ENCODE measurements at places on chromosomes 5 and 9.

DNA sequence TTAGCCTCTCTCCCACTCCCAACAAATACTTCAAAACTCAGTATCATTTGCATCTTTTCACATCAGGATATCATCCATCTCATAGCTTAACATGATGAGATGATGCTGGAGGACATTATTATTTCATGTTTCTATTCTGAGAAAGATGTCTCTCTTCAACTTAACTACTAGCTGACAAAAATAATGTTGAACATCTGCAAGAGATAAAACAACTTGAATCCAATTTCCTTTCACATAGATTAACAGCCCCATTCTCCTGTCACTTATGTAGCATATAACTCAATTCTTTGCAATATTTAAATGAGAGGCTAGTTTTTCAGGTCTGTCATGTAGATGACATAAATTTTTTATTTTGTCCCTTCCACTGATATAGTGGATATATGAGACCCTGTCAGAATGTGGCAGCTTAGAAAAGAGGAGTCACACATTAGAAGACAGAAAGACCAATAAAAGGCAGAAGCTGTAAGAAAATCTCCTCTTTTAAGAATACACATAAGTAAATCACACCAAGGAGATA is 239.2 kb upstream of the KIF2A start:
- DNase-seq, result no peak

DNA sequence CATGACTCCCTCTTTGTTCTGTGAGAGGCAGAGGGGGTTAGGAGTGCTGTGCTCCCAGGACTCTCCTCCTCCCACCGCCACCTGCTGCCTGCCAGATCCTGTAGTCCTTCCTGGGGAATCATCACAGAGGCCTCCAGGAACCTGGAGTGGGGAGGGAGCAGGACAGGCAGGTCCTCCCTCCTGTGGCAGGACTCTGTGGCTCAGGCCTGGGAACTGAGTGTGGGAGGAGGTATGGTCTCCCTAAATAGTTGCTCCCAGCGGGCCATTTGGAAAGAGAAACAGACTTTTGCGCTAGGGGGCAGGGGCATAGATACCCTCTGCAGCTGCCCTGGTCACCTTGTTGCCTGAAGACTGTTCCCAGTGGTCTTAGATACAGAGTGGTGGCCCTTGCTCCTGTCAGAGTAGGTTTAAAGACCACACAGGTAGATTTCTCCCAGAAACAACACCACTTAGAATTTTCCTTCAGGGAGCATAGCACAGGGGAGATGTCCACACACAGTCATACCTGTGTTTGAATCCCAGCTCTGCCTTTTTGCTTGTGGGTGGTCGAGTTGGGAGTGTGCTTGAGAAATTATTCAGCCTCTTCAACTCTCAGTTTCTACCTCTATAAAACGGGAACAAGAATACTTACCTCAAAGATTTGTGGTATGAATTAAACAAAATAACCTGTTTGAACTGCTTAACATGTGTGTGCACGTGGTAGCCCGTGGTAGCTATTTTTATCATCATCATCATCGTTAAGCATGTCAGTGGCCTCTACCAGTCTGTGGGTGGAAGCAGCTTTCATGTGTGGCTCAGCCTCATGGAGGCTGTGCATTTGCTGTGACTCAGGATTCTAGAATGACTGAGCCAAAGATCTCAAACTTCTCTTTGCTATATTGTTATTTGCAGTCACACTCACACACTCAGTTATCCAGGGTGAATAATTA is 55.8 kb downstream of the SLC22A5 start:
- peak; percentile 77 for DNase-seq

DNA sequence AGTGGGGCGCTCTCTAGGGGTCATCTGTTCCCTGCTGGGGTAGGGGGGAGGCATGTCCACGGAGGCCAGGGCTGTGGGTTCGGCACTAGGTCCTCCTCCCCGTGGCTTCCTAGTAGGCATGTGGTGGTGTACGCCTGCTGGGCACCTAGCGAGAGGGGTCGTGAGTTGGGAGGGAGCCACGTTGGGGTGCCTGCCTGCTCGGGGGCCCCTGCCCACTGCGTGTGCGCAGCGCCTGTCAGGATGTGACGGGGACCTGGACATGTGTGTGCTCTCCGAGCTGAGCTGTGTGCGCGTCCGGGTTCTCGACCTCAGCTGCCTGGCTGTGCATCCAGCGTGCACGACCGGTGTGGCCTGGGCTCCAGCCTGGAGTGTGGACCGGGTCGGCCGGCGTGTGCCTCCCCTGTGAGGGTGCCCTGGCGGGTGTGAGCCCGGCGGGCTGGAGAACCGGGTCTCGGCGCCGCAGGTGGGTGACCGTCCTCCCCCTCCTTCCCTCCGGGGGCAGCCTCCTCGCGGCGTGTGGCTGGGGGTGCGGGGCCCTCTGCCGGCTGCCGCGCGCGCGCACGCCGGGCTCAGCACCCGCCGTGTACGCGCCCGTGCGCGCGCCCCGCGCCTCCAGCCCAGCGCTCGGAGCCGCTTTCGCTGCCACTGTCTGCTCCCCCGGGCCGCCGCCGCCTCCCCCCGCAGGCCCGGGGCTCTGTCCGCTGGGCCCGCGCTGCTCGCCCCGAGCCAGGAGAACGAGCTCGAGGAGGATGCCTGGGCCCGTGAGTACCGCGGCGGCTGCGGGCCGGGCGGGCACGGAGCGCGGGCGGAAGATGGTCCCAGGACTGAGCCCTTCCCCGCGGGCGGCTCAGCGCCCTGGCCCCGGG is at the start of gene PRR7:
Gene PRR7 (plus strand): TSS at position 615 of the 866 bp plus-strand sequence. CDS start 8,254 bp downstream, outside the sequence.
- DNase-seq, result peak; percentile 71

DNA sequence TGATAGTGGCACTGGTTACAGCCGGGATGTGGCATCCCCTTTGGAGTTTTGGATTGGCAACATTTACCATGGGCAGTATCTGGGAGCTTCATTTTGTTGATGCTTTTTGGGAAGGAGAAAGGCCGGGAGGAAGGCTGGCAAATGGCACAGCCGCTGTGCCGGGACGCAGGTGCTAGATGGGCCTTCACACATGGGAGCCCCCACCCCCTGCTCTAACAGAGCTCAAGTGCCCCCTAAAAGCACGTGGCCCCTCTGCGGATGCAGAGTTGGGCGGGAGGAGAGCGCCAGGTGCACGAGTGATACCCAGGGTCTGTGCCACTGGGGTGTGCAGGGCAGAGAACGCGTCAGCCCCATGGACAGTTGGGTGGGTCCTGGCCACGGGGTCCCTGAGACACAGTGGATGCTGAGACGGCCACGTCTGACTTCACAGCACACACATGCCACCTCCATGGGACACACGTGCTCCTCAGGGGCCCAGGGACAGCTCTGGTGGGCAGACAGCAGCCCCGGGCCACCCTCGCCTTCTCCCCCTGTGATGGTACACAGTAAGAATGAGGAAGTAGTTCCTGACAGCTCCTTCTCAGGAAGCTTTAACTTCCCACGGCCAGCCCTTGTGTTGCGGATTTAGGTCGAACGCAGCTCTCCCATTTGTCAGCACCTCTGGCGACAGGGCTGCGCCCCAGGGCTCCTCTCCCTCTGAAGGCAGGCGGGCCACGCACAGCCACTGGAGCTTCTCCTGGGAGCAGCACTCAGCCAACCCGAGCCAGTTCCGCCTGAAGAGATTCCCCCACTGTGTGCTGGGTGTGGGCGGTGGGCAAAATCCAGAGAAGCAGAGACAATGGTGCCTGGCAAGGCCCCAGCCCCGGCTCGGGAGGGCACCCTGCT is 10.8 kb downstream of the SLC9A3 start:
- no peak for DNase-seq

GRCh38 chr5:170109059-170110031 is 3.6 kb downstream of the FOXI1 start:
- DNase-seq, result peak; percentile 23

DNA sequence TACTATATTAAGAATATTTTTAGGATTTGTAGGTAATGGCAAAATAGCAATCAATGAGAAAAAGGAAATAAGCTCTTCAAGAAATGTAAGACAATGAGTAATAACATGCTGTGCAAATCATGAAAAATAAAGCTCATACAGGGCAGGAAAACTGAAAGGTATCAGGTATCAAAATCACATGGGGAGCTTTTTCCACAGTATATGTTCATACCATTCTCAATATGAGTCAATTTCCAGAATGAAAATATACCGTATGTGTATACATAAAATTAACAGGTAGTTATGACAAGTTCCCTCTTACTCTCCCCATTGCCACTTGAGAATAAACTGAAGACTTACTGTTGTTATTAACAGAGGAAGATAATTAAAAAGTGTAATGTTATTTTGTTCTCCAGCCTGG is 35.9 kb downstream of the EFCAB9 start:
- no peak for DNase-seq

DNA sequence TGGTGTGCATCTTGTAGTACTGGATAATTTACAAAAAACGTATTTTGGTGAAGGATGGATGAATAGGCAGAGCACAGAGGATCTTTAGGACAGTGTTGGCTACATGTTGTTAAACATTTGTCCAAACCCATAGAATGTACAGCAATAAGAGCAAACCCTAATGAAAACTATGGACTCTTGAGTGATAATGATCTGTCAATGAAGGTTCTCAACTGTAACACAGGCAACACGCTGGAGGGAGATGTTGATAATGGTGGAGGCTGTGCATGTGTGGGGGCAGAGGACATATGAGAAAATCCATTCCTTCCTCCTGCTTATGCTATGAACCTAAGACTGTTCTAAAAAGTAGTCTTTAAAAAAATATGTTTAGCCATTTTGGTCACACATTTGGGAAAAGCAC is 194.0 kb downstream of the FER start:
- no peak for DNase-seq

DNA sequence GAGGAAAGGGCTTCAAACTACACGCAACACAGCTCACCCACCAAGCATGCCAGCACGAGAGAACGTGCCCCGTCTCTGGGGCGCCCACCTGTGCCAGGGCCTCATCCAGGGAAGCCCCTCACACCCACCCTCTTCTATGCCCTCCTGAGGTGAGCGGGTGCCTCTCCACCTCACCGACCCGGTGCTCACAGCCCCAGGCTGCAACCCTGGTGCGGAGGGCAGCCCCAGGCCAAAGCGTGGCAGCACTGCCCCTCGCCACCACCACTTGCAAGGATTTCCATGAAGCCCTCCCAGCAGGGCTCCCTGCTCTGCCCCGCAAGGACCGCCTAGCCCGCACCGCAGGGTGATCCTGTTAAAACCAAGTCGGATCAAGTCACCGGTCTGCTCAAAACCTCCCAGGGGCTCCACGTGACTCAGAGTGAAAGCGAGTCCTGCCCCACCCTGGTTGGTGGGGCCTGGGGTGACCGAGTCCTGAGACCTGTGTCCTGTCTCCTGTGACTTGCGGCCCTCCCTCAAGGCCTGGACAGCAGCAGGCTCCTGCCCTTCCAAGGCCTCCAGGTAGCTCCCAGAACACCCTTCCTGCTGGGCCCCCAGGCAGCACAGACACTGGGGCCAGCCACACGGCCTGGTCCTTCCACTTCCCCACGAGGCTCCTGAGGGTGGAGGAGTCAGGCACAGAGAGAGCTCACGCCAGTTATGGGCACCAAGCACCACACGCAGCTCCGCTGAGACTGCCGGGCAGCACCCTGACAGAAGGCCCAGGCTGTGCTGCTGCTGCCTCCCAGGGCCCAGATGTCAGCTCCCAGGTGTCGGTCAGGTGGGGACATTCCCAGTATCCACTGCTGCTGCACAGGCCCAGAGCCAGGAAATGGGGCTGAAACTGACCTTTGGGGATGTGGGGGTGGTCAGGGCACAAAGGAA is 12.7 kb downstream of the BRD3 start:
- peak; percentile 47 for DNase-seq

DNA sequence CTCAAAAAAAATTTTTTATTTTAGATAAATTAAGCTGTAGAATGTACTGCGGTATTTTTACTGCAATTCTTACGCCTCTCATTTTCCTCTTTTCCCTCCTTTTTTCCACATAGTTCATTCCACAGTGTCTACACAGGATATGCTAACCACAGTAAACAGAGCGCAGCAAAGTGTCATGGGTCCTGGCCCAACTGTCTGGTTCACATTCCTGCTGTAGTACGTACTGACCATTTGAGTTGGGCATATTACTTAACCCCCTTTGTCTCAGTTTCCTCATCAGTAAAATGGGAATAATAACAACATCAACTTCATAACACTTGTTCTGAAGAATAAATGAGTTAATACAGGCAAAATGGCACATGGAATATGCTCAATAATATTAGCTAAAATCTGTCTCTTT is 41.6 kb downstream of the SLC44A1 start:
- DNase-seq, result no peak

GRCh38 chr5:160262151-160263074 is 33.1 kb downstream of the FABP6 start:
- DNase-seq, result no peak

DNA sequence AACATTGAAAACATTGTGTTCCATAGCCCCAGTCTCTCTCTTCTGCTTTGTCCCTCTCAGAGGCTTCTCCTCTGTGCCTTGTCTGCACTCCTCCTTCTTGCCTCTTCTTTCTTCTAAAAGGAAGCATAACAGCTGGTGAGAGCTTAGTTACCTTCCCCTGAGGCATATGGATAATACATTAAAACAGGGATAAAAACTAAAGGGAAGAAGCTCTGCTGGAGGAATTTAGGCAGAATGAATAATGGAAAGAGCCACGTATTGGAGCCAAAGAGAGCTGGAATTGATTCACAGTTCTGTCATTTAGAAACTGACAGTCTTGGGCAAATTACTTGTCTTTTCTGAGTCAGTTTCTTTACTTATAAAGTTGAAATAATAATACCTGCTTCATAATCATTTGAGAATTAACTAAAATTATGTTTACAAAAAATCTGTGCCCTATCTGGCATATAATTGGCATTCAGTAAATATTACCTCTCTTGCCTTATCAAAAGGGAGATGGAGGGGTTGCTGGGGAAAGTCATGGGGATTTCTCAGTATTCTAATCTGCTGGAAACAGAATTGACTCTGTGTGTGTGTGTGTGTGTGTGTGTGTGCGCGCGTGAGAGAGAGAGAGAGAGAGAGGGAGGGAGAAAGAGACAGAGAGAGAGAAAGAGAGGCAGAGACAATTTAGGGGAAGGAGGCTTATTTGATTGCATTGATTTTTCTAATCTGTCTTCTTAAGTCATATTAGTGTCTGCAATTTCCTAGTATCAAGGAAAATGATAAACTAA is 20.2 kb downstream of the ZNF474 start:
- DNase-seq, result no peak

GRCh38 chr5:178569485-178569884 is 20.7 kb downstream of the COL23A1 start:
- no peak for DNase-seq

GRCh38 chr9:7783635-7784063 is 15.9 kb downstream of the DMAC1 start:
- no peak for DNase-seq

DNA sequence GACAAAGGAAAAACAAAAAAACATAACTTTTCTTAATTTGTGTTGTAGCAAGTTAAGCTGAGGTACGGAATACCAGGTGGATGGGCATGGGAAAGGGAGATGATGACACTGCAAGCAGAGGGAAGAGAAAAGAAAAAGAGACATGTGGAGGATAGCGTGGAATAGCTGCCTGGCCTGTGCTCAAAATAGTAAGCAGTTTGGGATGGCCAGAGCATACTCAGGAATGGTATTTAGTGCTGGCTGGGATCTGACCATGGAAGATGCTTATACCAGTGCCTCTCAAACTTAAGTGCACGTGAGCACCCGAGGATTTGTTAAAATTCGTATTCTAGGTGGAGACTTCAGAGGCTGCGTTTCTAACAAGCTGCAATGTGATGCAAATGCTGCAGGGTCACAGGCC is 41.3 kb downstream of the LNPEP start:
- no peak for DNase-seq
